ENCODE measurements at places on chromosomes 5 and 9.

- DNase-seq, result no peak
Observed at GRCh38 chr5:123719004-123719403, 207.0 kb downstream of the CSNK1G3 start.

GRCh38 chr5:127849408-127849807 is 146.2 kb downstream of the CCDC192 start:
- no peak for DNase-seq

GRCh38 chr5:58369513-58370190 is 90.2 kb downstream of the PLK2 start:
- no peak for DNase-seq

- no peak for DNase-seq
Observed at GRCh38 chr5:128199104-128199503, 115.5 kb downstream of the SLC12A2 start.

DNA sequence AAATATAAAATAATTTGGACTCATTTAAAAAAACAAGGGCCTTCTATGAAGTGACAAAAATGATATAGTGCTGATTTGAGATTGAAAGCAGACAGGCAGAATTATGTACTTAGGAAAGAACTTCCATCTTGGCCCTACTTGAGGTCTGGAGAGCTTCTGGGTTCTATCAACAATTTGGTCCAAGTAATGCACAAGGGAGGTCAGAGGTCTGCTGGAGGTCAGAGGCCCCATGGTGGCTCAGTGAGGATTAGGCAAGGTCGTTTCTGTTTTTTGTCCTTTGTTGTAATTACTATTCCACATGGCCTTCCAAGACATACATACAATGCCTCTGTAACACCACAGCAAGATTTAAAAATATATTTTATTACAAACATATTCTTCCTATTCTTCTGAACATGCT is 37.2 kb downstream of the NUDT12 start:
- DNase-seq, result no peak

DNA sequence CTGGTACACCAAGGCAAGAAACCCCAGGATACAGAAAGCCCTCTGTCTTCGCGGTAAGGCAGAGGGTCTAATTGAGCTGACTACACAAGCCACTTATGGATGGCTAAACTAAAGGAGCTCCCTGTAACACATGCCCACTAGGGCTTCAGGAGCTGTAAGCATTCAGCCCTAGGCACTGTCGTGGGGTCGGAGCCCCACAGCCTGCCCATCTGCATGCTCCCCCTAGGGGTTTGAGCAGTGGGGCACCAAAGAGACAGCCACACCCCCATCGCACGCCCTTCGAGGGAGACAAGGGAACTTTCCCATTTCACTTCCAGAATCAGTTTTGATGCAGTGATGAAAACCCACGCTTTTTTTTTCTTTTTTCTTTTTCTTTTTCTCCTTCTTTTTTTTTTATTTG is 11.0 kb upstream of the MTMR12 start:
- DNase-seq, result no peak

- no peak for DNase-seq
Observed at GRCh38 chr9:463455-464171, 248.9 kb downstream of the DOCK8 start.

DNA sequence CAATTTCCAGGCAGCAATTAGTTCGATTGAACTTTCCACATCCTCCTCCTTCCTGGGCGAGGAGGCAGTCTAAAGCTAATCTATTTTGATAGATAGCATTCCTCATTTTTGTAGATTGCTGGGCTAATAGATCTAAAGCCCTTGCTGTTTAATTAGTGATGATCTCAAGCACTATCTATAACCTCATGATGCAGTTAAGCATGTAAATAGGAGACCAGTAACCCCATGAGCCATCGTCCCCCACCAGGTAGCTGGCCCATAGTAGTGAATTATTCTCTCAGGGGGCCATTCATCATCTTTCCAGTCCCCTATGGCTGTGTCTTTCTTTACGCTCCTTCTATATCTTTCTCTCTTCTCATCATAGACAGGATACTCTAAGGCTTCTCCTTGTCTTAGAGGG is 14.9 kb downstream of the CEL start:
- no peak for DNase-seq

DNA sequence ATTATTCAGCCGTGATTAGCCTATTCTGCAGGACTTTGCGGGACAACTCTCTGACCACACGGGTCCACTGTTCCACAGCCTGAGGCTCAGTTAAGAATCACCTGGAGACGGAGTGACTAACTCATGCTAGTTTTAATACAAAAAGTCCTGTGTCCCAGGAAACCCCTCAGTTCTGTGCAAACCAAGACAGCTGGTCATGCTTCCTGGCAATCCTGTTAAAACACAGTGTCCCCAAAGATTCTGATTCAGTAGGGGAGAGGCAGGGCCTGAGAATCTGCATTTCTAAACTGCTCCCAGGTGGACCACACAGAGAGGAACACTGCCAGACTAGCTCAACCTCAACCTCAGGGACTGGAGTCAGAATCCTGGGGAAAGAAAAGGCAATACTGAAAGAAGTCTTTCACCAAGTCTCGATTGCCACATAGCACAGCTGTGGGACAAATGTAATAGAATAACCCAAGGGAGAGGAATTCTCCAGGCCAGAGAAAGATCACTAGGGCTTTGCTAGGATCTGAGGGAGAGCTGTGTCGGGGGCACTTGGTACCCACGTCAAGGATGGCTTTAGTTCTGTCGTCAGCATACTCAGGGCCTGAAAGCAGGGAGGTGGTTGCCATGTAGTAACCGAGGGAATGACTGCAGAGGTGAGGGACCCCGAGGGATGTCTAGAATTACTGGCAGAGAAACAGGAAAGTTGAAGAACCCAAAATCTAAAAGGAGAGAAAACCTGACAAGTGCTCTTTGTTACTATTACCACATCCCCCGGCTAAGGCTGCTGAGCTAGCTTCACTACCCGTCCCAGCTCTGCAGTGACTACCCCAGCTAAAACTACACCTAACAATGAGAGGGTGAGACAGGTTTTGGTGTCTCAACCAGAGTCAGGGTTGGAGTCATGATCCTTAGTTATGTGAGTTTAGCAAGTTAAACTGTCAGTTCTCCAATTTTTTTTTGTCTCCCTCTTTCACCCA is 8.6 kb downstream of the SUSD1 start:
- DNase-seq, result no peak

- no peak for DNase-seq
Observed at GRCh38 chr5:98360548-98360947, 412.9 kb upstream of the RGMB start.

DNA sequence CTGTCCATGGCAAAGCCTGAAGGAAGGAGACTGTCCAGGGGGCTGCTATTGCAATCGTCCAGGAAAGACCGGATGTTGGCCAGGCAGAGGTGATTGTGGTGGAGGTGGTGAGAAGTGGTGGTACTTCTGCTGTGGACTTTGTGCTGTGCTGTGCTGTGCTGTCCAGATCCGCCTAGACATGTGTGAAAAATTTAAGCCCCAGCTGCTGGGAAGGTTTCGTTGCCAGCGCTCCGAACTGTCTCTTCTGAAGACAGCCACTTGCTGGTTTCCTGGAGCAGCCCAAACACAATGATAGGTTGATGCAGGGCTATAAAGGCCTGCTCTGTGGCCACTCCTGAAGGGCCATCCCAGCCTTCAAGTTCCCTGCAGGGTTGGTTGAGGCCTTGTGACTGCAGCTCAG is 223.0 kb upstream of the MPDZ start:
- DNase-seq, result no peak

Data from activated naive CD8-positive, alpha-beta T cell treated with anti-CD3 and anti-CD28 coated beads for 36 hours (primary cell).